ENCODE measurements at places on chromosomes 13 and 19.

DNA sequence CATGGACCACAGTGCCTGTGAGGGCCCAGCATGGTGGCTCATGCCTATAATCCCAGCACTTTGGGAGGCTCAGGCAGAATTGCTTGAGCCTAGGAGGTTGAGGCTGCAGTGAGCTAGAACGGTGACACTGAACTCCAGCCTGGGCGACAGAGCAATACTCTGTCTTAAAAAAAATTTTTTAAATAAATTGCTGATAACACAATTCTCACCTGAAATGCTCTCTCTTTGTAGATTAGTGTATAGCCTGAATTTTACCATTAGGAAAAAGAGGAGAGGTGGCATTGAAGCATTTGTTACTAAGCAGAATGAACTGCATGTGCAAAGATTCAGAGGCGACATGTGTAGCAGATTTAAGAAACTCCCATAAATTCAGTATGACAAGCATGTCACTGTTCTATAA is 29.1 kb upstream of the MAP3K10 start:
- DNase-seq, result no peak

DNA sequence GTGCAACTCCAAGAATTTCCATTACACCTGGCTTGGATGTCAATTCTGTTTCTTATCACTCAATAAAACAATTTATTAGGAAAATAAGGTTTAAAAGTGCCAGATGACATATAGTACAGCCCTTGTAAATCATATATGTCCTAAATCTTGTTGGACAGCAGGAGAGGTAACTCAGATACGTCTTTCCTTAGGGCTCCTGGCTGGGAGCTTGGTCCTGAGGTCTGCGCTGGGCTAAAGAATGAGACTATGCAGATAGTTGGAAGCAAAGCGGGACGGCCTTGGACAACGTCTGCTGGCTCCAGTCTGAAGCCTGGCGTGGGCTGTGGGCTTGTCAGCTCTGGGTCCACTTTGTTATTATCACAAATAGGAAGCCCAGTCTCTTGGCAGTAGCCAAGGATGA is 377.0 kb downstream of the DLEU7 start:
- DNase-seq, result no peak

DNA sequence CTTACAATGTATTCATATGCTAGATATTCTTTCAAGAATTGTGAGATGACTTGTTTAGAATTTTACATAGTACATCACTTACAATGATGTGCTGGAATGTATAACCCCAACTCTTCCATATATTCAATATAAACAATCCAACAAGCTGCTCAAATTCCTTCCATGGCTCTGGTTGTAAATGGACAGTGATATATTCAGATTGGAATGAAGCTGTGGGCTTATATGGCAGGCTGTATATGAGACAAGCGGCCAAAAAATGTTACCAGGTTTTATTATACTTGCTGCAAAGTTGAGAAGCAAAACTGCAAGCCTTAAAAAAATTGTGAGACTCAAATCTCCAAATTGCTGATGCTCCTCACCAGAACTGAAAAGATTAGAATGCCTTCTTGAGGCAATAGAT is 83.6 kb upstream of the KLF12 start:
- DNase-seq, result no peak

- no peak for DNase-seq
These were observed 90.5 kb downstream of the STARD13 start for GRCh38 chr13:33194820-33195692.

DNA sequence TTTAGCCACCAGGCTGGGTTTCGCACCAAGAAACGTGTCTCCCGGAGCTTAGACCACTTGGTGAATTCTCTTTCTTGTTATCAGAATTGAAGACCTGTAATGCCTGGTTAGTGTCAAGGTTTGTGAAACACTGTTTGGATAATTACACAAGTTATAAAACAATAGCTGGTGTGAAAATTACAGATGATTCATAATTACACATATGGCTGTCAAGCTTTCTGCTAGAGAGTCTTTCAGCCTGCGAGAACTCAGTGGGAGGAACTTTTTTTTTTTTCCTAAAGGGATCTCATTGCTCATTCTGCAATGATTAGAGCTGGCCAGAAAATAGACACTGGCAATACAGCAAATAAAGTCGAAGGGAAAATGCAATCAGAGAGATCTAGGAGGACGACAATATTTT is 13.4 kb upstream of the KLK4 start:
- DNase-seq, result no peak
